ENCODE measurements at places on chromosomes 7 and 10.

- DNase-seq, result peak; percentile 38
Measured at GRCh38 chr10:88991161-88991898, 732 bp downstream of the FAS start.

DNA sequence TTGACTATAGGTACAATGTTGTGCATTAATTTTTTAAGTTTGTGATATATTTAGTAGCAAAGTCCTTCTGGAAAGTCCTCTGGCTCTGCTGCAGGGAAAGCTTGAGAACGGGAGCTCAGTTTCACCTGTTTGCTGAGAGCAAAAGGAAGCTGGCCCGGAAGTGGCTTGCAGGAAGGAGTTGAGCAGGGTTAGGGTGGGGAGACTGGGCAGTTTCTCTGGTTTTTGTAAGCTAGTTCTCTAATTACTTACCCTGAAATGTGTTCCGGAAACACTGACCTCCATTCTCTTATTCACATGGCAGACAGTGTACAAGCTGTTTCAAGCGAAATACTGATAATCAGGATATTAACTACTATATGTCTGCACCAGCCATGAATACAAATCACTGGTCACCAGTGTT lies 22.3 kb downstream of the MAP3K8 start:
- DNase-seq, result no peak

GRCh38 chr10:31906039-31906438 lies 22.6 kb downstream of the ARHGAP12 start:
- DNase-seq, result no peak

GRCh38 chr7:37598824-37599223 lies 84.7 kb upstream of the GPR141 start:
- DNase-seq, result no peak

DNA sequence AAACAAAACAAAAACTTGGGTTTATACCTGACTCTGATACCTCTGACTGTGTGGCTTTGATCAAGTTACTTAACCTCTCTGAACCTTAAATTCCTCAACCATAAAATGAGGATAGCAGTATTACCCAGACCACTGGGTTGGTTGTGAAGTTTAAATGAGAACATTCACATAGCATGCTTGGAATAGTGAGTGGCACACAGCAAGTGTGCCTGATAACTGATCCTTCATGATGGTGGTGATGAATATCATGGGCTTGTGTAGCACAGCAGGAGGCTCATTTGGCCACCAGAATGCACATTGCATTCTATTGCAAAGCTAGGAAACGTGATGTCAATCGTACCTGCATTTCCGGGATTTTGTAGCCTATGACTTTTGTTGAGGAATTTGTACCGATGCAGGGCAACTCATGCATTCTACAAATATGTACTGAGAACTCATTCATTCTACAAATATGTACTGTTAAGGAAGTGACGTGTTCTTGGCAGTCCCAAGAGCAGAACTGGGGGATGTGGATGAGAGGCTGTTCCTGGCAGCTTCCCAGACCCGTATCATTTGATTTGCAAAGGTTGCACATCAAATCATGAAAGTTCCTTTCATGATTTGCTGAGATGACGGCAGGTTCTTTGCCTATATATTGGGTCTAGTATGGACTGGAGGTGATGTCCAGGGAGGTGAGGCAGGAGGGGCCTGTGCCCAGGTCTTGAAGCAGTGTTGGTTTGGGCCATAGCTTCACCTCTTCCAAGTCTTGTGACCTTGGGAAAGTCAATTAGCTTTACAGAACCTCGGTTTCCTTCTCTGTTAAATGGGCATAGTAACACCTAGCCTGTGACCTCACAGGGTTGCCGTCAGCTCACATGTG lies 94.6 kb upstream of the SMNDC1 start:
- no peak for DNase-seq

DNA sequence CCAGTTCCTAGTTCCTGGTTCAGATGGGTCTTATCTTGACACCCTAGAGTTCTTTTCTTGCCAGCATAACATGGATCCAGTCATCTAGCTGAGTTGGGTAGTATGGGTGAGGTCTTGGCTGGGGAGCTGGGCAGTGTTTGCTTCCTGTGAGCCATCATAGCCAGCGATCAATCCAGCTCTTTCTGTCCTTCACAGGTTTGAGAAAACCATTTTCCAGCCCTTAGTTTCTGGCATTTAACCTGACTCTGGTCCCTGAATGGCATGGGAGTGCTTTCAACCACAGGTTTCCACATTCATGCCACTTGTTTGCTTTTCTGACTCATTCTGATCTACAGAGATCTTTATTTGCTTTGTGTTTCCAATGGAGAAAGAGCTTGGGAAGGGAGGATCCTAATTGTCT lies 8.6 kb downstream of the SLC13A1 start:
- no peak for DNase-seq

GRCh38 chr10:86733260-86733671 lies 23.2 kb upstream of the BMPR1A start:
- no peak for DNase-seq

DNA sequence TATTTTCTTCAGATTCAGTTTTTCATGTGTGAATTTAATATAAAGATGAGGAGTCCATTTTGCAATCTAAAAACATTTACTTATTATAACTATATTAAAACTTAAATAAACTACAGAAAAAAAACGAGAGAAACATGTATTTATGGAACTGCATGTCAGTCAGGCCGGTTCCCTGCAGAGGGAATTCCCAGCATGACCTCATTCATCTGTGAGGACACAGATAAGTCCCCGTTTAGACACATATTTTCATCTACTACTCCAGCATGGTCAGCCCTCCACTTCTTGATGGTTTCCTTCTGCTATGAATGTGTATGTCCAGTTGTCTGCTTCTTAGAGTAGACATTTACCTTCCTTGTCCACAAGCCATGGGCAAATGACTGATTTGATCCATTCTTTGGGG lies 339.1 kb downstream of the SEMA3D start:
- no peak for DNase-seq

DNA sequence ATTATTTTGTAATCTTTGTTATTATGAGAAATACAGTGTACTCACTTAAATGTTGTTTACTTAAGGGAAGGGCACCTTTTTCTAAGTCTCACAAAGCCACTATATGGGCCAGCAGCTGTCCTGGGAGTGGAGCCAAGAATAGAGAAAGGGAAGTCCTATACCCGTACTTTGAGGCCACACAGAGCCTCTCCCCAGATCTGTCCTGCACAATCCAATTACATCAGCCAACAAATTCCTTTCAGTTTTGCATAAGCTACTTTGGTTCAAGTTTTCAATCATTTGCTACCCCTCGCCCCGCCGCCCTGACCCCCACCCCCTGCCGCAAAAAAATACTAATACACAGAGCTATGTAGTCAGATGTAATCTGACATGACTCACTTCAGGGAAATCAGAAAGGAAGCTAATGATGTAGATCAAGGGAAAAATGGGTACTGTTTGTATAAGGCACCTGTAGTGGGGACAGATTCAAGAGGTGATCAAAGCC lies 297.4 kb upstream of the NEBL start:
- DNase-seq, result no peak

- DNase-seq, result no peak
Measured at GRCh38 chr10:30176776-30177533, 117.6 kb upstream of the JCAD start.

GRCh38 chr7:128900237-128900636 lies 10.3 kb downstream of the KCP start:
- DNase-seq, result no peak

GRCh38 chr10:88039496-88040200 lies 176.2 kb downstream of the PTEN start:
- no peak for DNase-seq

Measured in activated CD4-positive, CD25-positive, alpha-beta regulatory T cell (primary cell).